Activated T-helper 1 cell treated with anti-CD3 and anti-CD28 coated beads, Interleukin-12 subunit alpha, Interleukin-12 subunit beta, Interleukin-2, Interleukin-4 antibody, amounts not matched to agents 30 ng/mL and 10 ng/mL and 1 ng/mL, durations not matched to agents 14 hours and 24 hours and 36 hours (primary cell): ENCODE measurements at places on chromosomes 6 and 20.

- DNase-seq = no peak
Measured at GRCh38 chr6:54037277-54037779, 73.9 kb upstream of the MLIP start.

DNA sequence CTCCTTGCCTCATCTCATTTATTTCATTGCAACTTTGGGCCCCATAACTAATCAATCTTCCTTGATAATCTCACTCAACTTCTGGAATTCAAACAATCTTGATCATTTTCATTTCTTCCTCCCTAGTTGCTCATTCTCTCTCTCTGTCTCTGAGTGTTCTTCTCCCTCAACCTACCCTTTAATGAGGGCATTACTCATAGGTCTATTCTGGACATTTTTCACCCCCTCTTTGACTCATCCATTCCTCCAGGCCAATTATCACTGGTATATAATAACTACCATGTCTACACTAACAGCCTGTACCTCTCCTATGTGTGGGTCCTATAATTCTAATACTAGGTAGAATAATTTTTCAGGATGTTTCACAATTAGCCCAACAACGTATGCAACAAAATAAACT lies 78.8 kb downstream of the COL21A1 start:
- no peak for DNase-seq

DNA sequence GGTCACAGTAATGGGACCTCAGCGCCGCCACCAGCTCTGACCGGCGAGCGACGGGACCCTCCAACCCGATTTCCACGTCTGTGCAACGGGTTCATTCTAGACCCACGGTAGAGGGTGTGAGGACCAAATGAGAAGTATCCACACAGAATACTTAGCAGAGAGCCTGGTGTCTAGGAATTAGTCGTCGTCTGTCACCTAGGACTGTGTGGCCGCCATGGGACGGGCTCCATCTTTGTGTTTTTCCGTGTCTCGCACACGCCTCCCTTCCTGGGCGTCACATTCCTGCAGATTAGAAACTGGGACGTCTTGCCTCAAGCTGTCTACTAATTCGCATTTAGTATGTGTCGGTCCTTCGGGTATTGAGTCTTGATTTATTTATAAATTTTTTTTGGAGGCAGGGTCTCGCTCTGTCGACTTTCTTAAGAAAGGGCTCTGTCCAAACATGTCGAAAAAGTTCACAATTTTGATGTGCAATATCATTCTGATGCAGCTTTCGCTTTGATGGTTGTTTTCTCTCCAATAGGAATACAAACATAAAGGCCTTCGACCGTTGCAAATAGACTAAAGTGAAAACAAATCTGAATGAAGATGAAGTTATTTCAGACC lies 563 bp downstream of the MGME1 start:
- peak; percentile 35 for DNase-seq

- no peak for DNase-seq
Measured at GRCh38 chr20:38302786-38303185, 1.2 kb upstream of the BPI start.

DNA sequence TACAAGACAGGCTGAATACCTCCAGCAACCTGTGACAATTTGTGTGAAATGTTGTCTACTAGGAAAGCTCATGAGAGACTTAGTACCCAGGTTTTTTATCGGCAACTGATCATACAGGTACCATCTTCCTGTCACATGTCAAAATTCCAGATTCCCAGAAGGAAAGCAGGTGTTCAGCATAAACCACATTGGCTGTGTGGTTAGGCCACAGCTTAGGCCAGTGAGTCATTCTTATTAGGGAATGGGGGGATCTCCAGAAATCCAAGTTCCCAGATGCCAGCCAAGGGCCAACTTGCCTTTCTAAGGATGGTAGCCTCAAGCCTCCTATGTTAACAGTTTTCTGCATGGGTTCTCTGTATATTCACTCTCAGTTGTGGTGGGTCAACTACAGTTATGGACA lies 65.9 kb downstream of the FAM184A start:
- no peak for DNase-seq

DNA sequence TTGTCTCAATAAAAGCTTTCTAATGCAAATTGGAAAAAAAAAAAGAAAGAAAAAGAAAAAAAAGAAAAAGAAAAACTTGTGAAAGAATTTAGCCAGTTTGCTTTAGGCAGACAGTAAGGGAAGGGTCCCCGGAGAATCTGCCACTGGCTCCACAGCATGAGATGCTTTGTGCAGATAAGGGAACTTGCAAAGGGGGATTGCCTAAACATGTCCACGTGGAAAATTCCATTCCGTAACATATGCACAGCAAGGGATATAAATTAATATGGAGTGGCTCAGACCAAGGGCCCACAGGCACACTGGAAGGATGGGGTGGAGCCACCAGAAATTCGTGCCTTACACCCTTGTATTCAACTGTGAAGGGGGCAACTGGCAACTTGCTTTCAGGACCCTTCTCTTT lies 45.4 kb downstream of the MKKS start:
- DNase-seq = no peak

DNA sequence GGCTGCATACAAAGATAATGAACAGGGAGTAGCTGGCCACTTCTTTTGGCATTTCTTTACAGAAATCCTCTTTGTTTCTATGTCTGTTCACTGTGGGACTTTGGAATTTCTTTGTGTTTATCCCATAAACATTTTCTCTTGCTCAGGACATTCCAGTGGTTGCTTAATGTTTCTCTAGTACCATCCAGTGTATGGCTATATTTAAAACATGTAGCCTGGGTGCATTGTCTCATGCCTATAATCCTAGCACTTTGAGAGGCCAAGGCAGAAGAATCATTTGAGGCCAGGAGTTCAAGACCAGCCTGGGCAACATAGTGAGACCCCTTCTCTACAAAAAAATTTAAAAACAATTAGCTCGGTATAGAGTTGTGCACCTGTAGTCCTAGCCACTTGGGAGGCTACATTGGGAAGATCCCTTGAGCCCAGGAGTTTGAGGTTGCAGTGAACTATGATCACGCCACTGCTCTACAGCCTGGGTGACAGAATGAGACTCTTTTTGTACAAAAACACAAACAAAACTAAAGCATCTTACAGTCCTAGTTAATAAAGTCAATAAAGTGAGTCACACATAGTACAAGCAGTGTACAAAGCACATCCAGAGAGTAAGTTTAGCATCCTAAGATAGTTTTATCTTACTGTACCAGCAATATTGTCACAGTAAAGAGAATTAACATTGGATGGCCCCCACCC lies 63.3 kb downstream of the ZFAND3 start:
- no peak for DNase-seq

GRCh38 chr6:5958921-5959320 lies 47.8 kb downstream of the NRN1 start:
- DNase-seq = no peak

DNA sequence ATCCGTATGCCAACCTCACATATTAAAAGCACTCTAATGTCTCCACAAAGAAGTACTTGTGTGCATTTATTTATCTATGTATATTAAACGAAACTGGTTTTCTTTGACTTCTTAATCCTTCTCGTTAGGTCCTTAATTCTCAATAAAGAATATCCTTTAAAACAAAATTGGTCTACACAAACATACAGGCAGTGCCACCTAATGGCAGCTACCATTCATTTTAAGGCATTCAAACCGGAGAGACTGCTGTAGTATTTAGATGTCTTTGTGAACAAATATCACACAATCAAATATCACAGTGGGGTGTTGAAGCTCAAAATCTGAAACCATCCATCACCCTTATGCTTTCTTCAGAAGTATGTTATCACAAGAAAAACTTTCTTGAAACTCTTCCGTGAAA lies 96.6 kb upstream of the IRAK1BP1 start:
- no peak for DNase-seq

- no peak for DNase-seq
Measured at GRCh38 chr6:155224618-155225017, 39.2 kb upstream of the CLDN20 start.

GRCh38 chr6:18350271-18350670 lies 36.9 kb upstream of the RNF144B start:
- DNase-seq = no peak

GRCh38 chr20:45991616-45992015 lies 17.1 kb upstream of the MMP9 start:
- no peak for DNase-seq

GRCh38 chr6:105382496-105382895 lies 20.4 kb downstream of the PREP start:
- no peak for DNase-seq

GRCh38 chr6:33761922-33762629 lies 15.4 kb upstream of the IP6K3 start:
- peak; percentile 31 for DNase-seq

DNA sequence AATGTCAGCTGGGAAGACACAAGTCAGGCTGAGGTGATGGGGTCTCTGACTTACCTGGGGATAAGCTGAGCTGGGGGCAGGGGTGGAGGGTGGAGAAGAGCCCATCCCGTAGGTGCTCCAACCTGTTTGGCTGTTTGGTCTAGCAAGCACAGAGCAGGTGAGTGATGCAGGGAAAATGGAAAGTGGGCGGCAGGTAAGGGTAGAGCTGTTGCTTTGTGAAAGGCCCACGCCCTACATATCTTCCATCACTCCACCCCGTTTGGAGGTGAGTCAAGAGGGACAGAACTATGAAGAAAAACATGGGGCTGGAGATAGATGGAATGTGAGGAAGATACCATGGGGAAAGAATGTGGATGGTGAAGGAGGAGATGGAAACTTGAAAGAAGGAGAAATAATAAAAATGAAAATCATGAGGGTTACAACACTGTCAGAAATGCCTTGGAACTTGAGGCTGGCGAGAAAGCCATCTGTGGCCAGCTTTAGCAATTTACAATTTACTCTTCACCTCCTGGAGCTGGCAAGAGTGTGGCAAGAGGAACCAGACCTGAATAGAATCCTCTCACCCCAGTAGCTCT lies 1.3 kb downstream of the LY6G6C start:
- DNase-seq = no peak

DNA sequence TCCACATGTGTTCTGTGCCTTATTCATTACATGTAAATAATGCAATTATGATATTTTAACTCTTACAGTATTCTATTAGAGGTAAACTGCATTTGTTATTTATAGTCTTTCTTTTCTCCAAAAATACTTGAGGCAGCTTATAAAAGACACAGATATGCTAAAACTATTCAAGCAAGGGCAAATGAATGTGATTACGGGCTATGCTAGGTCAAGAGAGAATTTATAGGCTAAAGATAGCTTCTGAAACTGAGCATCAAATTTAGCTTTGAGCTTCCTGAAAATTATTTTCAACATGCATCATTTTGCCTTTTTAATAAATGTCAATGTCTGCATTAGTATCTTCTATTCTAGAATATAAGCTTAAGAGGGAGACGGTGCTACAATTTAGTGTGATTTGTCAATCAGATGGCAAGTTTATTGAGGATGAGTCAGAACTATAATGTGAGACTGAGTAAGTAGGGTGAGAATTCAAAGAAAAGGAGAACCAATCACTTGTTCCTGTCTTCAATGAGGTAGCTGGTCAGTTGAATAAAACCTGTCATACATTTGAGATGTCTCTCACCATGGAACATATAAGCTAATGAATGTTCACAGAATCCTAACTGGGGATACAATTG lies 669.4 kb upstream of the CITED2 start:
- DNase-seq = no peak

DNA sequence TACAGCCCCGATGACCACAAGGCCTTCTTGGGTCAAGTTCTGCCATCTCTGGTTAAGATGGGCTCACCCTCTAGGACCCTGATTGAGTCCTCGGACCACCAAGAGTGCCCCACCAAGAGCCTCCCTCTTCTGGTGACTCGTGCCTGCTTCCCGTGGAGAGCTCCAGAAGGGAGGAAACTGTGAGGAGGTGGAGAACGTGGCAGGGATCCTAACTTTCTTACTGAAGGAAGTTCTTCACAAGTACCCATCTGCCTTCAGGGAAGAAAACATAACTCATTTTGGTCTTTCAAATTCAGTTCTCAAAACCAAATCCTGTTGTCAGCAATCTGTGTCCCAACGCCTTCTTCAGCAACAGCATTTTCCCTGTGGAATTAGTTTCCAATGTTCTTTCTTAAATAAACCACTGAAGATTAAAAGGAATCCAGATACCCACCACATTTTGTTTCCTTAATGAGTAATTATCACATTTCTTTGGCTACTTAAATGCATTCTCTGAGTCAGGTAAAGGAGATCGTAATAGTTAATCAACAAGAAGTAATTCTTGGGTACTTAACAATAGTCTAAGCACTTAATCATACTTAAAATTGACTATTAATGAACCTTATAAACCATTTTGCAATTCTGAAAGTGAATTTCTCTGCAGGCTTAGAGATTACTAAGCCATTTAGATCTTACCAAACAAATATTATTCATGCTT lies 185.8 kb upstream of the SGK1 start:
- no peak for DNase-seq

DNA sequence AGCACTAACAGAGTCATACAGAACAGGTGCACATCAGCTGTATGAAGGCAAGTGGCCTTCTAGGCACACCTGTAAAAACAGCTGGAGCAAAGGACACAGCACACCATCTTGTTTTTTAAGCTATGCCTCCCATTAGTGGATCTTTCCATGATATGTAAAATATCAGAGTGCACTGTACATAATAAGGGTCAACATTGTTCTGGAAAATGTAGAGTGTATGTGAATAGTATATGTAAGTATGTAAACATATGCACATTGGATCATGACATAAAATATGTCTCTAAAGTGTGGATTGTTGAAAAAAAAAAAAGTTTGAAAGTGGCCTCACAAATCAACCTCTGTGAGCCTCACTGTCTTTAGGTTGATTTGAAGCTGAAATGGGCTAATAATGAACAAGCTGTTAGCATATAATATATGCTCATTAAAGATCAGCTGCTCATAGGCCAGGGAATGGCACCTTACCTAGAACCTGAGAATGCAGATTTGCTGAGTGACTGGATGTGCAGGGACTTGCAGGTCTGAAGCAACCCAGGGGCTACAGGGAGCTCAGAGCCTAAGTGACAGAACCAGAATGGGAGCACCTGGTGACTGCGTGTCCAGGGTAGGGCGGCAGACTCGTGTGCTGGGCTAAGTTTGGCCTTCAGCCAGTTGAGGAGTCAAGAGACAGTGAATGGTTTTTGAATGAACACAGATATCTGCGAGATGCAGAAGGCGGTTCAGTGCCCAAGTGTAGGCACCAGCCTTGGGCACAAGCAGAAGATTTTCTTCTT lies 198.6 kb downstream of the TMEM242 start:
- DNase-seq = no peak

DNA sequence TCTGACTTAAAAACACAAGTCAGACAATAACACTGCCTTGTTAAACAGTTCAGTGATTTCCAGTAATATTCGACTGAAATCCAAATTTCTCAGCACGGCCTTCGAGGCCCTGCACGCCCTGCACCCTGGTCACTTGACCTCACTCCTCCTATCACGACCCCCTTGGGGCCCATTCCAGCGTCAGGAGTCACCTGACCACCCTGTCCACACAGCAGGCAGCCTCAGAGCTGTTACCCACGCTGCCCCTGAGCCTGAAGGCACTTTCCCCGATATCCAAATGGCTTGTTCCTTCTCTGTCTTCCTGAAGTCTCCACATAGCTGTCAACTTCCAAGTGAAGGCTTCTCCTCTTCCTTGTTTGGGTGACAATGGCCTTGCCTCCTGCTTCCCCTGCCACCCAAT lies 33.1 kb upstream of the SMOC2 start:
- DNase-seq = no peak

DNA sequence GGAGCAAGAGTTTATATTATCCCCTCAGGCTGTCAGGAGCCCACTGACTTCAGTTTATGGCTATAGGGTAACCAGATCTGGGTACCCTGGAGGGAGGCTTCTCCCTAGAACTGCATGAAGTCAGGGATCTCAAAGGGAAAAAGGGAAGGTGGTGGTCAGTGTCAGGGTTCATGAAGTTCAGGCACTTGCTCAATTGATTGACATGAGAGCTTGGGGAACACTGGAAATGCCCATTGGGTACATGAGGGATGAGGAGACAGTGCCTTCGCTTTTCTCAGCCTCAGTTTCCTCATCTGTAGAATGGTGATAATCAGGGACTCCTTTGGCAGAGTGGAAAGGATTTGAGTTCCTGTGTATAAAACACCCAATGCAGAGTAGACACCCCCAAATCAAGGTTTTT lies 22.6 kb downstream of the SIRPA start:
- no peak for DNase-seq
